Parietal lobe (tissue), 2 donors: ENCODE measurements at places on chromosomes 4 and X. TPM values are rescaled to one million over a fixed set of nuclear protein-coding genes. Genes with fewer than 3 reads are reported as not detected.

Gene UGT8
- total RNA-seq = 5.9 TPM

Gene RASL11B
- 20.3 TPM for total RNA-seq

Gene IL15
- total RNA-seq = 0.94 TPM

Gene EVC2
- 2.5 TPM for total RNA-seq

Gene OTC
- not detected for total RNA-seq

Gene GPC3
- 1.3 TPM for total RNA-seq

Gene ARAP2
- total RNA-seq = 101 TPM

Gene FABP2
- not detected for total RNA-seq

Gene USO1
- 50.4 TPM for total RNA-seq

Gene ADH1B
- total RNA-seq = not detected

Gene GSX2
- 2.8 TPM for total RNA-seq

Gene PNPLA4
- total RNA-seq = 6.9 TPM

Gene MSX1
- 0.63 TPM for total RNA-seq

Gene GLRA3
- 6.9 TPM for total RNA-seq

Gene PARM1
- total RNA-seq = 7.5 TPM

Gene TMPRSS11D
- total RNA-seq = not detected

Gene LRCH2
- 45.7 TPM for total RNA-seq

Gene MAGEC1
- not detected for total RNA-seq

Gene ARHGAP10
- total RNA-seq = 2.2 TPM

Gene ZNF827
- total RNA-seq = 32.6 TPM

Gene HSFX4
- total RNA-seq = not detected

Gene GLOD5
- total RNA-seq = not detected

Gene FAM156A
- 27.5 TPM for total RNA-seq

Gene PF4V1
- not detected for total RNA-seq

Gene RIPPLY1
- total RNA-seq = not detected

Gene LAS1L
- 24.7 TPM for total RNA-seq

Gene NDNF
- total RNA-seq = 4.1 TPM

Gene SAGE1
- not detected for total RNA-seq

Gene CCSER1
- 336 TPM for total RNA-seq

Gene CCDC120
- 5.3 TPM for total RNA-seq

Gene RELL1
- 26.6 TPM for total RNA-seq

Gene ZBED1
- total RNA-seq = 41.9 TPM

Gene AIFM1
- 10.3 TPM for total RNA-seq

Gene DRD5
- total RNA-seq = 0.63 TPM

Gene PLP1
- 19.4 TPM for total RNA-seq

Gene FAT1
- 36.9 TPM for total RNA-seq

Gene DCAF12L1
- 0.63 TPM for total RNA-seq

Gene ADGRL3
- 301 TPM for total RNA-seq

Gene TLR8
- 0.31 TPM for total RNA-seq
